ENCODE measurements at places on chromosomes 5 and 9.
A peak's percentile ranks its signal among the peaks of the same experiment; 100 is the strongest.

DNA sequence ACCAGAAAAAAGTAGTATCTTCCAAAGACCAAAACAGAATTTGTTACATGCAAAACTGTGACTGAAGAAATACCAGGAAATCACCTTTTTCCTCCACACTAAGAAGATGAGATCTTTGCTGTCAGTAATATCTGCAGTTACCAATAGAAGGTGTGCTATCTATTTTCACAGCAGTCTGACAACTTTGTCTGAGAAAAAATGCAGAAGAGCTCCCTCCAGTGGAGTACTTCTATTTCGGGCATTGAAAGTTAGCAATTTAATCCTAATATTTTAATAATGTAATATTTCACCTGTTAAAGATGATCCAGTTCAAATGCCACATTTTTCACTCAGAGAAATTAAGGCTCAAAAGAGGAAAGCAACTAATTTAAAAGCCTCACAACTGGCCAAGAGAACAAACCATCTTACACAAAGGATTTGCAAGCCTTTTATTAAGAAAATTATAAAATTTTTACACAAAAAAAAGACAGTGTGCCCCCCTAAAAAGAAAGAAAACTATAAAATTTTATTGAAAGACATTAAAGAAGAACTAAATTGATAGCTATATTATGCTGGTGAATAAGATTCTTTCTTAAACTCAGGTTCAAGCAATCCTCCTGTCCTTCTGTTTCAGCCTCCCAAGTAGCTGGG is 50.6 kb downstream of the DEPDC1B start:
- peak; percentile 51 for DNase-seq

DNA sequence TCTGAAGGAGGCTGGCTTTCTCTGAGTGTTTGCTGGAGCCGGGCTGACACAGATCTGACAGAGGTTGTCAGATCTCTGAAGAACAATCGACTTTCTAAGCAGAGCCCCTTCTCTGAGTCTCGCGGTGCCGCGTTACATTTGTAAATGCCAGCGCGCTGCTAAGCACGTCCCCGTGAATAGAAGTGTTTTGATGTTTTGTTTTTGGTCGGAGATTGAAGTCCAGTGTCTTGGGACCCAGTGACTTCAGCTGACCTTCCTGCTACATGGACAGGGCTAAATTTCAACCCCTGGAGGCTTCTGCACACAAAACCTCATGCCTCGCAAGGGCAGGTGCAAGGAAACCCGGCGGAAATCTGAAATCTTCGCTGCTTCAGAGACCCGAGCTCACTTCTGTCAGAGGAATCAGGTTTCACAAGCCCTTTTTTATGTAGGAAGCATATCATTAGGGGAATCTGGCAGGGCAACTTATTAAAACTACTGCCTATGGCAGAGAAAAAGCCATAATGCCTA is 27.2 kb downstream of the NEUROG1 start:
- peak; percentile 69 for DNase-seq

GRCh38 chr5:95262933-95263660 is 21.8 kb downstream of the MCTP1 start:
- no peak for DNase-seq

DNA sequence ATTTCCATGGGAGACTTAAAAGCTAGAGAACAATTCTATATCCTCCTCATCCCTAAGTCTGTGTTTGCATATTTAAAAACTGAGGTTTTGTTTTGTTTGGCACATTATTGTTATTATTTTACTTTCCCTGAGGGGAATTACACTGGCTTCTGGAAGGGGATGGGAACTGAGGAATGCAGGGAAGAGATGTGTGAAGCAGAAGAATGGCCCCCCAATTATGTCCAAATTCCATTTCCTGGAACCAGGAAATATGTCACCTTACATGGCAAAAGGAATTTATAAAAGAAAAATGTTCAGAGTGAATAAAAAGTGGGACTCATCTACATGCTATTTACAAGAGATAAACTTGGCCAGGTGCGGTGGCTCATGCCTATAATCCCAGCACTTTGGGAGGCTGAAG is 129.8 kb downstream of the MARCHF11 start:
- DNase-seq, result no peak

GRCh38 chr9:91711755-91712601 is 238.1 kb downstream of the ROR2 start:
- DNase-seq, result no peak

DNA sequence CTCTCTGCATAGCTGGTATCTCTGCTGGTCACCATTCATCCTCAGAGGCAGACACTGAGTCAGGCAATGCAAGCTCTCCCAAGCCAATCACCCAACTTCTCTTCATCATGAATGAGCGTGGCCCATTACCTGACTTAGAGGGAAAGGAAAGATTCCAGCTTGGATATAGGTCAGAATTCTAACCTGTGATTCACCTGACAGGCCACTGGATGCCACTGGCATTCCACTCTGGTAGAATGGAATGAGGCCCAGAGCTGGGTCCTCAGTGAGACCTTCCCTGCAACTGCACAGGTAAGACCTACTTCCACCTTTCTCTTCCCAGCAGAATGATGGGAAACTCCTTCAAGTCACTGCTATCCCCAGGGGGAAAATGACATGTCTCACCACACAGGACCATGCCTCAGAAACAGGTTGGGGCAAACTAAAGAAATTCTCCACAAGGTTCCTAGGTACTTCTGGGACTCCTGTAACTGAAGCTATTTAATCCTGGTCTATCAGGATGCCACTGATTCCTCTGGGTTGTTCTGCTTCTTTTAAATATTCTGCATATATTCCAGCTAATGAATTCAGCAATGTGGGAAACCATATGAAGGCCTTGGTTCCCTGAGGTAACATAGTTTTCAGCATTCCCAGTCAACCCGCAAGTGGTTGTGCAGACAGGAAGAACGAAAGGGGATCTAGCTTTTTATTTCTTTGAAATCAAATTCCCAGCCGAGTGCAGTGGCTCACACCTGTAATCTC is 62.0 kb downstream of the SUSD1 start:
- DNase-seq, result peak; percentile 78

GRCh38 chr5:55313870-55314617 is 6.3 kb downstream of the MTREX start:
- no peak for DNase-seq

DNA sequence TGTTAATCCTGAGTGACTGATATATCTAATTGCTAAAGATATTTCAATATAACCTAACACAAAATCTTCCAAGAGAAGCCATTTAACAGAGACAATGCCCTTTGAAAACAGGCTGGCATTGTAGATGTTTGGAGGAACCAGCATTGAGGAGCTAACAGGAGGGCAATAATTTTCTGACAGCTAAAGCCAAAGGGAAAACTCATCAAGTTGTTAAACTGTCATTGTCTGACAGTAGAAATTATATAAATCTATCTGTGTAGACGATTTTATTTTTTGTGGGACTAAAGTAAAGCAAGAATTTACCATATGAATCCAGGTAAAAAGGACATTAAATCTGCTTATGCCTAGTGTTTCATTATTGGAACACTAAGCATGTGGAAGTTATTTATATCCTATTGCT is 500.2 kb upstream of the NMUR2 start:
- DNase-seq, result no peak

Data from GM23338 (cell line).